Fibroblast of gingiva (primary cell): ENCODE measurements at places on chromosomes 6 and 20.

- DNase-seq, result no peak
Measured at GRCh38 chr20:57292611-57293010, 26.2 kb upstream of the BMP7 start.

DNA sequence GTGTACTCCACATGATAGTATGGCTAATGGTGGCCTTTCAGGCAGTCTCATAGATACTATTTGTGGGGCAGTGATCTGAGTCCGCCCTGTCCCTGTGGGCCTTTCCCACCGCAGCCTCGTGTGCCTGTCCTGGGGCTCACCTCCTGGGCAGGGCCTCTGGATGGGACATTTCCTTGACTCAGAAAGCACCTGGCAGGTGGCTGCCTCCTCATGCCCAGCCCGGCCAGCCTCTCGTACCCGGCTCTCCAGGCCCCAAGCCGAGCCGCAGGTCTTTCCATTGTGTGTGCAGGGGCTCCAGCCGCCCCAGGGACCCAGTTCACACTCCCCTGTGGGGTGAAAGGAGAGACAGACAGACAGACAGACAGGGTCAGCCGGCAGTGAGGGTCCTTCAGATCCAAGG lies 38.3 kb downstream of the RSPO4 start:
- no peak for DNase-seq

DNA sequence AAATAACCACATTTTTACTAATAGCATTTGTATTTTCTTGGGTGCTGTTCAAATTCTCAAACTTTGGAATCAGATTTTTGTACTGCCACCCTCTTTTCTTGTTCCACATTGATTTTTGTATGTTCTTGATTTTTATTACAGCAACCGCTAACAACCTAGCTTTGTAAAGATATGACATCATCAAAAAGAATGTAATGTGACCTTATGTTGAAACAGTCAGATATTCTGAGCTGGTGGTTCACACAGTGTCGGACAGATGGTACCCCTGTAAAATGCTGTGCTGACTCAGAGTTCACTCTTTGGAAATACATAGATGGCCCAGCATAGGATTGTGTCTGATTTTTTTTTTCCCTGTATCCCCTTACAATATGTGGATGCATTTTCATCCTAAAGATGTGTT lies 118.9 kb downstream of the QKI start:
- DNase-seq, result peak; percentile 91

DNA sequence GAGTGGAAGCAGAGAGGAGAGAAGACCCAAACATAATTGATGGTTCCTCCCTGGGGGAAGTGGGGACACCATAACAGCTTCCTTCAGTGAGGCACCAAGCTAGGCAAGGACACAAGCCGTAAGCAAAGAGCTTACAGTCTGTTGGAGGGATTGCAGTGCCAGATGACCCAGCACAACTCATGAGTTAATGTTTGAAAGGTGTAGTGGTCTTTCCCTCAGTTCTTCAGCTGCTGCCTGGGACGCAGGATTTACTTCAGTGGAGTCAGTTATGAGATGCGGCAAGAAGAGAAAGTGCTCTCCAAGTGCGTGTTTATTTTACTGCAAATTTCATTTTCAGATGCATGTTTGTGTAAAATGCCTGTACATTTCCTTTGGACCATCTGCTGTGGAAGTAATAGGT lies 38.7 kb upstream of the SLC17A4 start:
- no peak for DNase-seq

GRCh38 chr6:70409216-70409615 lies 4.1 kb upstream of the FAM135A start:
- no peak for DNase-seq
